Stimulated activated CD8-positive, alpha-beta memory T cell treated with anti-CD3 and anti-CD28 coated beads, Interleukin-4, amount 100 ng/mL, for 1 hour (primary cell): ENCODE measurements at places on chromosomes 7 and 10.
A peak's percentile ranks its signal among the peaks of the same experiment; 100 is the strongest.

DNA sequence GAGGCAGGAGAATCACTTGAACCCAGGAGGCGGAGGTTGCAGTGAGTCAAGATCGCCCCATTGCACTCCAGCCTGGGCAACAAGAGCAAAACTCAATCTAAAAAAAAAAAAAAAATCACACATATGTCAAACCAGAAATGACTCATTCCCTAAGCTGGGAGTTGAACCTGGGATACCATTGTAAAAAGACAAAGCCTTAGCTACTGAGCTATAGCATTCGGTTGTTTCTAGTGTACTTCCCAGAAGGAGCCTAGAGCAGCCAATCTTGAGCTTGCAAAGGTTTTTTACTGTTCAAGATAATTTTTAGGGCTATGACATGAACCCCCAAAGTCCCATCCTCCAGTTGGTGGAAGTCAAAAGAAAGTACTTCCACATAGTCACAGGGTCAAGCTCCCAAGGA is 87.9 kb downstream of the ZNF467 start:
- no peak for DNase-seq

GRCh38 chr7:50728184-50728583 is 54.5 kb downstream of the GRB10 start:
- DNase-seq: no peak

DNA sequence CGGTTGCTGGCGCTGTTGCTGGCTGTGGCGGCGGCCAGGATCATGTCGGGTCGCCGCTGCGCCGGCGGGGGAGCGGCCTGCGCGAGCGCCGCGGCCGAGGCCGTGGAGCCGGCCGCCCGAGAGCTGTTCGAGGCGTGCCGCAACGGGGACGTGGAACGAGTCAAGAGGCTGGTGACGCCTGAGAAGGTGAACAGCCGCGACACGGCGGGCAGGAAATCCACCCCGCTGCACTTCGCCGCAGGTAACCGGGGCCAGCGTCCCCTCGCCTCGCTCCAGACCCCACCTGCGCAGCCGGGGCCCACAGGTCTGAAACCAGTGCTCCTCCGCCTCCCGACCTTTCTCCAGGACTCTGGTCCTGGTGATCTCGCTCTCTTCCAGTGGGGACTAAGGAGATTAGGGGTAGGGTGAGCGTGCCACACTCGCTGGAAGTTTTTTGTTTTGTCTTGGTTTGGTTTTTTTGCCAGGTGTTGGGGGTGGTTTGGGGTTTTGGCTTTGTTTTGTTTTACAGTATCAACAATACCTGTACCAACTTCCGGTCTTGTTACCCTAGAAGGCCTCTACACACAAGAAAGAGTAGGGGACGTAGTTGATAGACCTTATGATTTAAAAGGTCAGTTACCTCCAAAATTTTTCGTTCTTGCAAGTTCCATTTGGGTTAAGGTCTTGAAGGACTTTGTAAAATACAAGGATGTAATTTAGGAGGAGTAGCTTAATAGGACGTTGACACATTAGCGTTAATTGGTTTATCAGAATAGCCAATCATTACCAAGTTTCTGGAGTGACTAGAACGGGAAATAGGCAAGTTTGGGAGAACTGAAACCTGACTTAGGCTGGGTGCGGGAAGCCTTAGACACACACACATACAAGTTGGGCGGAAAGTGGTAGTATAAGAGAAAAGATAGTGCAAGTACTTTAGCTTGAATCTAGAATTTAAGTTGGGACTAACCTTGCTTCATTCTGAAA is 704 bp downstream of the TNKS2 start:
- peak; percentile 15 for DNase-seq

DNA sequence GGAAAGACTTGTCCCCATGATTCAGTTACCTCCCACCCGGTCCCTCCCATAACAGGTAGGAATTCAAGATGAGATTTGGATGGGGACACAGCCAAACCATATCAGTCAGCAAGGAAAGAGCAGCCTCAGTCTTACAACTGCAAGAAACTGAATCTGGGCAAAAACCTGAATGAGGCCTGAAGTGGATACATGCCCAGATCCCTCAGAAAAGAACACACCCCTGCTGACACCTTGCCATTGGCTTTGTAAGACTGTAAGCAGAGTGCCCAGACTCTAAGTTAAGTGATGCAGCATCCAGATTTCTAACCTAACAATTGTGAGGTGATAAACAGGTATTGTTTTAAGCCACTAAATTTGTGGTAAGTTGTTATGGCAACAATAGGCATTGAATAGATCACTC is 670.8 kb downstream of the SORCS1 start:
- DNase-seq: no peak

DNA sequence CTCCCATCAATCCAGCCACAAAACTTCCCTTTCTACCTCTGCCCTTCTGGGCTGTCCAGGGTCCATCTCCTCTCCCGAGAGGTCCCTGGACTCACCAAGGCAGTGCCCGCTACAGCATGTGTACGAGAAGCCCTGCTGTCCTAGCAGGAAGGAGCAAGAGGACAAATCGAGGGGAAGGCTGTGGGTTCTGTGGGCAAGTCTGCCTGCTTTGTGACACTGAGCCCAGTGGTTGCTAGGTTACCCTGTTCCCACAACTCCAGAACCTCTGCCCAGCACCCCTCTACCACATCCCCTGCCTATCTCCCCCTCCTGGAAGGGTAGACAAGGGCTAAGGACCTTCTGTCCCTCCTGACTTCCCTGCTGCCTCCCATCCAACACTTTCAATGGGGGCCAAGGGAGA is at the start of gene TBATA:
TBATA (minus strand) TSS at position 188 of the 400 bp plus-strand sequence. CDS start 1,998 bp downstream, outside the sequence.
- DNase-seq: no peak

- DNase-seq: no peak
Observed at GRCh38 chr7:43072530-43072929, 39.9 kb upstream of the HECW1 start.

DNA sequence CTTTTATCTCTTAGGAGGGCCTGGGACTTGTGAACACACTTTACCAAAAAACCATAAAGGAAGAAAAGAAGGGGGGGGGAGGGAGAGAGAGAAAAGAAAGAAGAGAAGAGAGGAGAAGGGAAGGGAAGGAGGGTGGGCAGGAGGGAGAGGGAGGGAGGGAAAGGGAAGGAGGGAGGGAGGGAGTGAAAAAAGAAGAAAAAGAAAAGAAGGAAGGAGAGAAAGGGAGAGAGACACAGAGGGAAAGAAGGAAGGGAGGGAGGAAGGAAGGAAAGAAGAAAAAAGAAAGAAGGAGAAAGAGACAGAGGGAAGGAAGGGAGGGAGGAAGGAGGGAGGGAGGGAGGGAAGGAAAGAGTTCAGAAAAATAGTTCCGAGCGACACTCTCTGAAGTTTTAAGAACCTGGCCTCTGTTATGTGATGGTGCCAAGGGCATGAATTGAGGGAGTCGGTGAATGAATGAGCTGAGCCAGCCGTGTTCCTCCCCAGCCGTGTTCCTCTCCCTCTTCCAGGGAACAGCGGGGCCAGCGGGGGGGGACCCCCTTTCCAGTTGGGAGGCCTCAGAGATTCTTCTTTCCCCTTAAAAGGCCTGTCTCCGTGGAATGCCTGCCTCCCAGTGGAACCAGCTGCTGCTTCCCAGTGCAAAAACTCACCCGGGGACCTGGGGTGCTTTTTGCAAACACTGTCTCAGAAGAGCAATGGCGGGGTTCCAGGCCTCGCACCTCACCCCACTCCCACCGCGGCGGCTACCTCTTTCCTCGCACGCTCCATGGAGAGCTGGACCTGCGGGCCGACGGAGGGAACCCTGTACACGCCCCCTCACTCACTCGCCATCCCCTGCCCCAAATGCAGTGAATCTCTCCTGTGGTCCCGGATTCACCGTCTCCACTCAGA is 84.1 kb downstream of the FOXL3 start:
- no peak for DNase-seq

GRCh38 chr10:1968257-1969033 is 231.1 kb upstream of the ADARB2 start:
- no peak for DNase-seq

DNA sequence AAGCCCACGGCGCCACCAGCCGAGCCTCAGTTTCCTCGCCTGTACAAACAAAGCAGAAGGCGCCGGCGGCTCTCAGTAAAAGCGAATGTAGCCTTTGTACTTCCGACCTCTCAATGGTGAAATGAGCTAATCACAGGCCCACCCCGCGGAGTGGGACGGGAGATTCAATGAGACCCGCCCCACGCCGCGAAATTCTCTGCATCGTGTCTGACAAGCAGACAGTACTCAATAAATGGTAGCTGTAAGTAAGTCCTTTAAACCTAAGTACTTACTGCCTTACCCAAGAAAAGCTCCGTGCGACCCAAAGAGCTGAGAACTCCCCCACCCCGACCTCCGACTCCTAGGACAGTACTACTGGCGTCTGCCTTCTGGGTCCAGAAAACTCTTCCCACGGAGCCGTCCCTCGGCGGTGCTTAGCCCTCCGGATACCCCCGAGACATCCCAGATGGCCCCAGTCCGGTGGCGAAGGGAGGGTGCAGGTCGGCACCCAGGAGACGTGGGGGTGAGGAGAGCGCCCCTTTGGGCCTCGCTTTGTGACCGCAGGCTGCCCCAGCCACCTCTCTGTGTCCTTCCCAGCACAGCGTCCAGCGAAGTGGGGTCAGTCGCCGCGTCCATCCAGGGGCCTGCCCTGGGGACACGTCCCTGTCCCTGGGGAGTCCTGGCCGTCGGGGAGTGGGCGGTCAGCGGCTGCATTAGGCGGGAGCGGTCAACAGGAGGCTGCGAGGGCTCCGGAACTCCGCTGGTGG is 972 bp upstream of the CXCL12 start:
- no peak for DNase-seq

GRCh38 chr10:122733443-122733842 is 33.8 kb upstream of the C10orf120 start:
- no peak for DNase-seq

GRCh38 chr10:73159038-73159648 is 8.7 kb downstream of the ECD start:
- no peak for DNase-seq

GRCh38 chr7:152436111-152436930 is 518 bp upstream of the KMT2C start:
- DNase-seq: peak; percentile 84

DNA sequence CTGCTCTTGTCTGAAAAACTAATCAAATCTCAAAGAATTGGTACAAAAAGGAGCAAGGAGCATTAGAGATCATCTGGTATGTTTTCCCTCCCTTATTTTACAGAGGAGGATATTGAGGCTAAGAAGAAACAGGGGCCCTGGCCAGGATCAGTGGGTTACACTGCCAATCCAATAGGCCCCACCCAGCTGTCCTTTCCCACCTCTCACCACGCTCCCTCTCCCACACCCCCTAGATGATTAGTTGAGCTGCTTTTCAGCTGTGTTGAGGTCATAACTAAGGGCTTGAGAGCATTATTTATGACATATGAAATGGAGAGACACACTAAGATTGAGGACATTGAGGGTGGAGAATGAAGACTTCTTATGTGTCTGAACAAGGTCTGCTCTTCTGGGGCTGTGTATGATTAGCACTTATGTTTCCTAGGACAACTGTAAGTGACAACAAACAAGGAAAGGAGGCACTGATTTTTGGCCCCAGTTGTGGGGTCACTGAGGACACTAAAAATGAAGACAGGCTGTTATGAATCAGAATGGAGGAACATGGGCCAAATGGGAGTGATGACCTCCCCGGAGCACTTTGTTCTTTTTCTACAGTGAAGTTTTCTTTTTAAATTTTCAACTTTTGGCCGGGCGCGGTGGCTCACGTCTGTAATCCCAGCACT is 26.5 kb downstream of the VWA2 start:
- DNase-seq: no peak

DNA sequence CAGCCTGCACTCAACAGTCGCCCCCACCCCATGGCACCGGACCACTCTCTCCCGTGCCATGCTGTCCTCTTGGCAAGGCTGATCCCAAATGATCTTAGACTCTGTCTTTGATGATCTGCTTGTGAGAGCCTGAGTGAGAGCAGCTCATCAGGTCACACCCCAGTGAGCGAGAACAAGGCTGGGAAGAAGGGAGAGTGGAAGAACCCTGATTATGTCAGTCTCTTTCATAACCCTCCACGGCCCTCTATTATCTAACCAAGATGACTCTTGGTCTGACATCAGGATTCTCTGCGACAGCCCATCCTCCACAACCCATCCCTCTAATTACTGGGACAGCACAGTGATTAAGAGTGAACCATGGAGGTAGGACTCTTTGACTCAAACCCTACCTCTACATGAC is 53.1 kb upstream of the C7orf33 start:
- no peak for DNase-seq

- no peak for DNase-seq
Observed at GRCh38 chr10:114716811-114717404, 58.8 kb upstream of the ABLIM1 start.

DNA sequence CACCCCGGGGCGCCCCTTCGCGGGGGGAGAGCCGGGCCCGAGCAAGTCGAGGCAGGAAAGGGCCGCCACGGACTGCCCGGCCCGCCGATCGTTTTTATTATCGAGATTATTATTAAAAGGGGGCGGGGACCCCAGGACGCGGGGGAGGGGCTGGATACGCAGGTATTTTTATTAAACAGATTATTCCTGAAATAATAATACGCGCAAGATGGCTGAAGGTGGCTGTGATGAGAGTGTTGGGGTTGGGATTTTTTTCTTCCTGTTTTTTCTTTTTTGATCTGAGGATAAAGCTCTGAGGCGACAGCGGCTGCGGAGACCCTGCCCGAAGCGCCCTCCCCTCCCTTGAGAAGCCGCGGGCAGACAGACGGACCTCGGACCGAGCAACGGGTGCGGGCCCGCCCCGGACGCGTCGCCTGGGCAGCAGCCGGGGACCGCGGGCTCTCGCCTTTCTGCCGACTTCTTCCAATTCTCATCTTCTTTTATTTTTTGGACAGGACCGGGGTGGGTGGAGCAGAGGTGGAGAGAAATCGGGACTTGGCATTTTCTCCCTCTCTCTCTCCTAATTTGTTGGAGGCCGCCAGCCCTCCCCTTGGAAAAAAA is 1.4 kb upstream of the TRIM8 start:
- peak; percentile 26 for DNase-seq

- DNase-seq: no peak
Observed at GRCh38 chr10:86291616-86292340, 74.8 kb downstream of the GRID1 start.

DNA sequence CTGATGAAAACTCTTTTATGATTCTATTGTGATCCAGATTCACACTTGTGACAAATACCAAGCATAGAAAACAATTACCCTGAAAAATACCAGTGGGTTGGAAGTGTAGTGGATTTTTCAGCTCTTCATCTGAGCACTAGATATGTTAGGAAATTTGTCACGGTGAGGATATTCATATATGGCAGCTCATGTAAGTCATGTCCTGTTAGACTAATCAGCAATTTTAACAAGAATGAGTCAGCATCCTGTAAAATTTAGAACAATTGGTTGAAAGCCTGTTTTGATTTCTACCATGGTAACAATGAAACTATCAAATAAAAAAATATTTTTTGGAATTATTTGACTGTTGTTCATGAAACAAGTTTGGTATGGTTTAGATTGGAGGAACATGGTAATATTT is 334.3 kb downstream of the CACNA2D1 start:
- DNase-seq: no peak

- no peak for DNase-seq
Observed at GRCh38 chr7:97401398-97401797, 283.9 kb downstream of the SDHAF3 start.

GRCh38 chr7:101614939-101615302 is 14.2 kb downstream of the MYL10 start:
- DNase-seq: no peak

- DNase-seq: no peak
Observed at GRCh38 chr10:132480356-132480755, 57.2 kb upstream of the INPP5A start.

GRCh38 chr7:118436663-118437062 is 212.2 kb downstream of the ANKRD7 start:
- DNase-seq: no peak
